ENCODE measurements at places on chromosomes 11 and 22.

- no peak for DNase-seq
These were observed 9.9 kb upstream of the CARD18 start for GRCh38 chr11:105149477-105149876.

- DNase-seq, result no peak
These were observed 2.8 kb downstream of the ROBO4 start for GRCh38 chr11:124894606-124895430.

DNA sequence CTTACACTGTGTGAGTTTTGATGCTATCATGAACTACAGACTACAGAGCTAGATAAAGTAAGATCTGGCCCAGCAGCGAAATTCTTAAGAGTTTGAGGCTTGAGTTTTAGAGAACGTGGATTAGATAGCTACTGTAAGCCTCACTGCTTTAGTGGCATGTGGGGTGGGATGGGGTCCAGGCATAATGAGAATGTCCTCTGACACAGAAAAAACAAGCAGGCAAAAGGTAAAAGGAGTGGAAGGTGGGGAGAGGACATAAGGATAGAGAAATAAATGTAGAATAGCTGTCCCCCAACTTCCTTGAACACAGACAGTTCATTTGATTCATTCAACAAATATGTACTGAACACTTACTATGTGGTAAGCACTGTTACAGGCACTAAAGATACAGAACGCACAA is 324.5 kb upstream of the PITPNB start:
- no peak for DNase-seq

DNA sequence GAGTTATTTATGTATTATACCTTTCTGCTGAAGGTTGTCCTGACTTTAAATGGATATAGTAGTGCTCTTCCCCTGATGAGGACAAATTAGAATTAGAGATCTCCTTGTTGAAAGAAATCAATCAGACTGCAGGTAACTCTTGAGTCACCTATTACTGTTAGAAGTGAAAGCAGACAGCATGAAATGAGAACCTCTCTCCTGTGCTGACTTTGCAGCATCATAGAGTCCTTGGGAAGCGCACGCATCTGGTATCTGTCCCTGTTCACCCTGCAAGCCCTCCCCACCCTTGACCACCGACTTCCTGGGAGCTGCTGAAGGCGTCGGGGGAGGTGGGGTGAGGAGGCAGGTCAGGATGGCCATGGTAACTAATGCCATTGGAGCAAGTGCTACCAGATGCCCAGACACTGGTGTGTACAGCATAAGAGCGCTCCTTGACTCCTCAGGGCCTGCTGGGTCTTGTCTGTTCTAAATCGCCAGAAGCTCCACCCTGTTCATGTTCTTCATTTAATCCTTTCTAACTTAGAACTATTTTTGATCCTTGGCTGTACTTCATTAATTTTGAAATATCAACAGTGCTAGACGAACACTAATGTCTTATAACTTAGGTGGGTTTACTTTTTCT is 143.9 kb downstream of the WNT7B start:
- no peak for DNase-seq

GRCh38 chr22:18031695-18032454 is 7.5 kb upstream of the MICAL3 start:
- no peak for DNase-seq

DNA sequence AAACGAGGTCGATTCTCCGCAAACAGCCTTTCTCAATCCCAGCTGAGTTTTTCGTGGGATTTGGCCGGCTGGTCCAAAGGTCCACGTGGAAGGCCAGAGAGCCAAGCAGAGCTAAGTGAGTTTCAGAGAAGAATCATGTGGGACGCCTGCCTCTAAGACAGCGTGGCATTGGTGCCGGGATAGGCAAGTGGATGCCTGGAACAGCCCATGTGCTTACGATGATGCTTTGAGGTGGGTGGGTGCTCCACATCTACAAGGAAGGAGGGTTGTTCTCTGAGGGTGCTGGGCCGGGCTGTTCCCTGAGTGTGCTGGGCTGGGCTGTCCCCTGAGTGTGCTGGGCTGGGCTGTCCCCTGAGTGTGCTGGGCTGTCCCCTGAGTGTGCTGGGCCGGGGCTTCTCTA is 41.4 kb downstream of the MUC2 start:
- no peak for DNase-seq

All from activated T-cell treated with anti-CD3 and anti-CD28 coated beads for 1 hour (primary cell).